ENCODE measurements at places on chromosomes 16 and 17. TPM values are rescaled to one million over a fixed set of nuclear protein-coding genes. Genes with fewer than 3 reads are reported as not detected.

Gene PLD6
- 11.7 TPM for total RNA-seq

Gene CHST4
- total RNA-seq, result not detected

Gene ITGB3
- not detected for total RNA-seq

Gene RASL10B
- 2.3 TPM for total RNA-seq

Gene CD300LB
- total RNA-seq, result not detected

Gene CDH1
- total RNA-seq, result not detected

Gene ZP2
- total RNA-seq, result not detected

Gene MAPT
- total RNA-seq, result 3.5 TPM

Gene IRX3
- 9.6 TPM for total RNA-seq

Gene CEP131
- 5.2 TPM for total RNA-seq

Gene SDK2
- total RNA-seq, result not detected

Gene BRIP1
- 4.9 TPM for total RNA-seq

Gene STUB1
- total RNA-seq, result 83.1 TPM

Gene ORC6
- total RNA-seq, result 24.3 TPM

Gene TAT
- total RNA-seq, result not detected

Gene GALR2
- total RNA-seq, result not detected

Gene CACNG4
- total RNA-seq, result 0.49 TPM

Gene MYH3
- 0.06 TPM for total RNA-seq

Gene KRT10
- total RNA-seq, result 38.4 TPM

Gene ARHGAP44
- total RNA-seq, result 2.5 TPM

Gene GAS2L2
- not detected for total RNA-seq

Gene OTOA
- not detected for total RNA-seq

Gene CCL17
- total RNA-seq, result not detected

Gene CLEC18A
- total RNA-seq, result not detected

Gene MMP15
- 4.8 TPM for total RNA-seq

Gene PRSS8
- total RNA-seq, result not detected

Gene AGRP
- not detected for total RNA-seq

Gene CCL18
- total RNA-seq, result not detected

Gene KCNG4
- total RNA-seq, result 0.02 TPM

Gene EFCAB13
- 3.3 TPM for total RNA-seq

Gene SLX1B
- 26.8 TPM for total RNA-seq

Gene HOXB6
- 11.6 TPM for total RNA-seq

Gene TBX2
- 11.1 TPM for total RNA-seq

Gene CCDC47
- 66.5 TPM for total RNA-seq

Gene SDR42E1
- total RNA-seq, result not detected

Gene CDRT4
- total RNA-seq, result 7.6 TPM

Gene TBC1D3G
- total RNA-seq, result not detected

Gene DVL2
- total RNA-seq, result 49.5 TPM

Gene KRT9
- not detected for total RNA-seq

Gene FZD2
- 1.7 TPM for total RNA-seq

Gene HOXB4
- not detected for total RNA-seq

Gene ZNF48
- total RNA-seq, result 8.4 TPM

Data from NCI-H460 (cell line).